ENCODE measurements at places on chromosomes 4 and X. TPM values are rescaled to one million over a fixed set of nuclear protein-coding genes. Genes with fewer than 3 reads are reported as not detected.

DNA sequence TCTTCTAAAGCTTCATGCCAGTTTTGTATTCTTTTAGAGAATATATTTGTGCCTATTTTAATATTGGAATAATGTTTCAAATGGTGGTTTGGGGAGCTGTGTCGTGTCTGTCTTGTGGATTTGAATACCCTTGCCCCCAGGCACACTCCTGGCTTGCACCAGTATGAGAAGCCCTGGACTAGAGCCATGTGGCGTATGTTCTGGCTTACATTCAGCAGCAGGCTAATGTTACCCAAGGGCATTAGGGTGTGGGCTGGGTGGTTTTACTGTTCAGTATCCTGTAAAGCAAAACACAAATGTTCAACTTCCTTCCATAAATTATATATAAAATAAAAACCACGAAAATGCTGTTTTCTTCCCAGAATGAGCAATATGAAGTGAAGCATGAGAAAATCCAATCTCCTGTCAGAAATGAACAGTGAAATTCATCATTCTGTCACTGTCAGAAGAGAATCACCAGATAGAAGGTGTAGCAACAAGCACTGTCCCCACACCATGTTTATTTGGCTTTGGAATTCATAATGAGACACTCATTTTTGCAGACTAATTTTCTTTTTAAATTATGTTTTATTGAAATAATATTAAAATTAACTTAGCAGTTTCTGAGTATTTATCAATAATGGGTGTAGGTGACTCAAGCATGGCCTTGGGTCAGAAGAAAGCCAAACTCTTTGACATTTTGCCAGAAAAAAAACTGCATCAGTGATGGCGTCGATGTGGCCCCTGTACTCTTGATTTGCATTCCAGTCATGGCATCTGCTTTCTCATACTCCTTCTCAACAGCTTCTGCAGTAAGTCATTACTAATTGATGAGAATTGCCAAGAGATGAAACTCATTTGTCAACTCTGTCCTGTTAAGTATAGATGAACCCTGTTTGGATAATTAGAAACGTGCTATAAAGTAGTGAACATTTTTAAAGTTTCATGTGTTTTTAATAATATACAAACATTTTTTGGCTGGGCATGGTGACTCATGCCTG lies 43.8 kb downstream of the WWC2 start:
- no peak overlapping the region for H3K27ac ChIP-seq
- H3K4me1 ChIP-seq = peaks cover 11% of the 10 kb centered on the region
- H3K4me3 ChIP-seq = no peak overlapping the region
- DNase-seq = no peak

The MAN2B2 gene
- total RNA-seq = 12.7 TPM

DNA sequence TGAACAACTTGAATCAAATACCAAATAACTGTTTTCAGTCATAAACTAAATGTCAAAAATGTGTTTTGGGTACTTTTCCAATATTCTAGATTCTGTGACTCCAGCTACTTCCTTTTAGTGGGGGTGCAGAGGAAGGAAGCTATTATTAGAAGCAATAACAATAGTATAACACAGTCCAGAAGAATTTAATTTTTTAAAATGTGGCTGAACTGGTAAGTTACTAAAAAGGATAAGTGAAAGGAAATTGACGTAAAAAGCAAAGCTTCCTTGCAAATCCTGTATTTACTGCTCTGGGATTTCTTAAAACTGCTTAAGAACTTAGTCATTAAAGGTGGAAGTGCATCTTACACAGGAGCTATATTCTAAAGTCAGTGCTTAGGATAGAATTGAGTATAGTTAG lies 53.2 kb downstream of the MOSPD2 start:
- DNase-seq = no peak
- H3K36me3 ChIP-seq = peaks cover 4% of the 10 kb centered on the region
- H3K27ac ChIP-seq = no peak overlapping the region
- H3K27me3 ChIP-seq = no peaks in the 10 kb centered on the region

DNA sequence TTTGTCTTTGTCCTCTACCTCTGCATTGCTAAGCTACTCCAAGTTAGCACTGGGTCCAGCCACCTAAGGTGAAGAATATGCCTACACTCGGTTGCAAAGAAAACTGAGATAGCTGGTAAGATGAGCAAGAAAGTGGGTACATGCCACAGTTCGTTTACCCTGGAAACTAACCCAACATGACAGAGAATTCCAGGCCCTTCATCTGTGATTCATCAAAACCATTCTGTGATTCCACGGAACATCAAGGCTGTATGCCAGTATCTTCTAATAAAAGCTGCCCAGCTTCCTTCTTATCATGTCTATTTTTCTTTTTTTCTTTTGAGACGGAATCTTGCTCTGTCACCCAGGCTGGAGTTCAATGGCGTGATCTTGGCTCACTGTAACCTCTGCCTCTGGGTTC lies 58.7 kb upstream of the SPANXC start:
- DNase-seq = no peak
- H3K27me3 ChIP-seq = no peaks in the 10 kb centered on the region
- no peak overlapping the region for H3K27ac ChIP-seq
- no peaks in the 10 kb centered on the region for H3K36me3 ChIP-seq
- H3K4me3 ChIP-seq = no peak overlapping the region
- no peaks in the 10 kb centered on the region for H3K4me1 ChIP-seq

- no peak overlapping the region for H3K27ac ChIP-seq
- H3K27me3 ChIP-seq = no peaks in the 10 kb centered on the region
- H3K36me3 ChIP-seq = no peaks in the 10 kb centered on the region
- no peaks in the 10 kb centered on the region for H3K4me1 ChIP-seq
Observed at GRCh38 chrX:133325422-133325821, 89.9 kb downstream of the GPC4 start.

The SPP1 gene
- not detected for total RNA-seq

The EDNRA gene
- total RNA-seq = not detected

- peaks cover 12% of the 10 kb centered on the region for H3K27me3 ChIP-seq
- no peaks in the 10 kb centered on the region for H3K36me3 ChIP-seq
- no peak for DNase-seq
- H3K4me1 ChIP-seq = no peaks in the 10 kb centered on the region
Observed at GRCh38 chr4:72842323-72842722, 227.2 kb downstream of the COX18 start.

The NOCT gene
- total RNA-seq = 10.4 TPM

The VSIG4 gene
- total RNA-seq = not detected

GRCh38 chr4:165520086-165520485 lies 141.3 kb downstream of the CPE start:
- no peaks in the 10 kb centered on the region for H3K4me1 ChIP-seq
- DNase-seq = no peak

The PDGFRA gene
- not detected for total RNA-seq

- no peak overlapping the region for H3K27ac ChIP-seq
- H3K36me3 ChIP-seq = no peaks in the 10 kb centered on the region
- no peaks in the 10 kb centered on the region for H3K4me1 ChIP-seq
- H3K27me3 ChIP-seq = no peaks in the 10 kb centered on the region
- no peak for DNase-seq
Observed at GRCh38 chr4:163649557-163650091, 155.1 kb downstream of the TMA16 start.

- no peaks in the 10 kb centered on the region for H3K36me3 ChIP-seq
- H3K4me1 ChIP-seq = peaks cover 4% of the 10 kb centered on the region
- no peak overlapping the region for H3K4me3 ChIP-seq
- DNase-seq = peak; percentile 48
- H3K27ac ChIP-seq = no peak overlapping the region
Observed at GRCh38 chrX:72094894-72095293, 36.8 kb downstream of the RTL5 start.

Data from activated naive CD4-positive, alpha-beta T cell treated with anti-CD3 and anti-CD28 coated beads for 36 hours (primary cell).